ENCODE measurements at places on chromosomes 4 and X.

- DNase-seq, result no peak
These were observed 347.8 kb downstream of the ANK2 start for GRCh38 chr4:113397114-113397701.

DNA sequence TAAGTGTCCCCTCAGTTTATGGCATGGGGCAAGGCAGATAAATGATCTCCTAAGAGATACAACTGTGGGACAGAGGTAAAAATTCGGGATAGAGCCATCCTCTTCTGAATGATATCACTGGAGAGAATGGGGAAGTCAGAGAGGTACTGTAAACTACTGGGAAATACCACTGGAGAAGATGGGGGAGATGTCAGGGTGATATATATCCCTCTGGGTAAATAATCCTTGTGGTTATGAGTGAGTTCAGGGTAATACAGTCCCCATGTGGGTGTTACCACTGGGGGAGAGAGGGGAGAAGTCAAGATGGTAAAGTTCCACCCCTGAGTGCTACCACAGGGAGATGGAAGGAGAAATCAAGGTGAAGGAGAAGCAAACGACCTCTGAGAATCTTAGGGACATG lies 63.9 kb upstream of the ZNF81 start:
- no peak for DNase-seq

DNA sequence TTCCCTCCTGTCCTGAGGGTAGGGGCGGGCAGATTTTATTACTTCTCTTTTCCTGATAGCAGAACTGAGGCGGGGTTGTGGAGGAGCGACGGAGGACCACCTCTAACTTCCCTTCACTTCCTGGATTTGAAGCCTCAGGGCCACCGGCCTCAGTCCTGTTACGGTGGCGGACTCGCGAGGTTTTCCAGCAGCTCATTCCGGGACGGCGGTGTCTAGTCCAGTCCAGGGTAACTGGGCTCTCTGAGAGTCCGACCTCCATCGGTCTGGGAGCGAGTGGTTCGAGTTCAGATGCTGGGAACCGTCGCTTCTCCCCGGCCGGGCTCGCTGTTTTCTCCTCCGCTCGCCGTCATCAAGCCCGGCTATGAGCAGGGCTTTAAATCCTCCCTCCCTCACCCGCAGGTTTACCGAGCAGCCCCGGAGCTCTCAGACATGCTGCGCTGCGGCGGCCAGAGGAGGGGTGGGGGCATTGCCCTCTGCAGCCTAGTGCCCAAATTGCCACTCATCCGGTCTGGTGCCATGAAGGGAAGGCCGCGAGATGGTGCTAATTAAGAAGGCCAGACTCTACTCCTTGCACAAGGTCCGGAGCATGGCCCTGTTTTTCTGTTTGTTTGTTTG lies 23.3 kb downstream of the HAND2 start:
- no peak for DNase-seq

GRCh38 chr4:5451243-5451642 lies 257.1 kb downstream of the EVC2 start:
- DNase-seq, result no peak

GRCh38 chr4:98998551-98998950 lies 3.0 kb downstream of the METAP1 start:
- no peak for DNase-seq

GRCh38 chr4:59222221-59222620 lies 1977.9 kb upstream of the ADGRL3 start:
- no peak for DNase-seq

DNA sequence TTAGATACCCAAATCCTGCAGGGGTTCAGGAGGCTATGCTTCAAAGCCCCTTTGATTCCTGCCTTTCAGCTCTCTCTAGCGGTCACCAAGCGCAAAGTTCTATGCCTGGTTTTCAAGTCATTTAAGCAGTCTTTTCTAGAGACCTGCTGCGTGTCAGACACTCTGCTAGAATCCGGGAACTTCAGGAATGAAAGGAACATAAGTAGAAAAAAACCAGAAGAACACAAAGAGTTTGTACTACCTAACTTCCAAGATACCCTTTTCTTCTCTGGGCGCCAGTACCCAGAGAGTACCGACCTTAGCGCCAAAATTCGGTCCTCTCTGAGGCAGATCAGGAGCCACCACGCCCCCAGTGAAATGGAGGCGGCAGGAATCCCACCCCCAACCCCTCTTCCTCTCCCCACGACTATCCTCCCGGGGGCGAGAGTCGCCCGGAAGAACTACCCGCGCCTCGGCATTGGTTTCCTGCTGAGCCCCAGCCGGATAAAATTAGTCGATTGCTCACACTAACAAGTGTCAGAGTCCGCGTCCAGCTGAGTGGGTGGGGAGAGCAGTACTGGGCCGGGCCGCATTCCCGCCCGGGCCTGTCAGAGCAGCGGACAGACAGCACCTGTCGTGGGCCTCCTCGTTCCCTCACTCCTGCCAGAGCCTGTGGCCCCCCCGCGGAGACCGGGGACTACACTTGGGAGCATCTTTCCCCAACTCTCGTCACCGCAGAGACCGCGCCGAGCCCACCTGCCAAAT lies 78.8 kb downstream of the RLIM start:
- DNase-seq, result peak; percentile 35

DNA sequence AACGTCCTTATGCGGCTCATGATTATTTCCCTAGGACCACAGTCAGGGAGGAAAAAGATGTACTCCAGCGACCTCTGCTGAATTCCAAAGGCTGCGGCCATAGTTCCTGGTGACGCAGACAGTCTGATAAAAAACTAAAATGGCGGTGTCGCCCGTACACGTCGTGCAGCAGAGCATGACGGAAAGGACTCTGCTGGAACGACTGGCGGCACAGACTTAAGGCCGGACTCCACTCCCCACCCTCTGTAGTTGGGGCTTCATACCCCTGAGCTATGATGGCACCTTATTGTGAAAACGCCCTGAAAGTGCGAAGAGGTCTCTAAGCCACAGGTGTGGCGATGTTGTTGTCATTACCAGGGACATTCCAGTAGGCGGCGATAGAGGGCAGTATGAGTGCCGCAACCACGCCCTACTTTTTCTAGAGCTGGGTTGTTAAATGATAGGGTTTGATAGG lies 90.0 kb upstream of the EDA2R start:
- peak; percentile 3 for DNase-seq

- DNase-seq, result peak; percentile 39
These were observed 4.8 kb downstream of the ACOX3 start for GRCh38 chr4:8435656-8436121.

DNA sequence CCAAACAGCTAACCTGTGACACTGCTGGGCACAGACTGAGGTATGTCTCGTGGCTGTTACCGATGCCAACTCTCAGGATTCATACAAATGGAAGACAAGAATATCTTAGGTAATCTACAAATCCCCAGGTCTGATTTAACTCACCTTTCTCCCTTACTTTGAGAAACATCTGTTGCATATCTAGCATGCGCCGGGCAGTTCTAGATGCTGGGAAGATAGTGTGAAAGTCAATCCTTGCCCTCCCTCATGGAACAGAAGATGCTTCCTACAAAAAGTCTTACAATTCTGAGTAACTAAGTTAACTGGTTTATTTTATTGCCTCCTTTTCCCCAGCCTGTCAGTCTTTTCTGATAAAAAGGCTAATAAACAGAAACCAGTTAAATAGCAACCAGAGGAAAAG lies 212.2 kb upstream of the FAT1 start:
- no peak for DNase-seq

GRCh38 chr4:61246034-61246433 lies 45.9 kb downstream of the ADGRL3 start:
- DNase-seq, result no peak

Measured in GM12892 (cell line).